NCI-H748 treated with DMSO at 0.1 percent for 48 hours (cell line): ENCODE measurements at places on chromosomes 16 and 17.

DNA sequence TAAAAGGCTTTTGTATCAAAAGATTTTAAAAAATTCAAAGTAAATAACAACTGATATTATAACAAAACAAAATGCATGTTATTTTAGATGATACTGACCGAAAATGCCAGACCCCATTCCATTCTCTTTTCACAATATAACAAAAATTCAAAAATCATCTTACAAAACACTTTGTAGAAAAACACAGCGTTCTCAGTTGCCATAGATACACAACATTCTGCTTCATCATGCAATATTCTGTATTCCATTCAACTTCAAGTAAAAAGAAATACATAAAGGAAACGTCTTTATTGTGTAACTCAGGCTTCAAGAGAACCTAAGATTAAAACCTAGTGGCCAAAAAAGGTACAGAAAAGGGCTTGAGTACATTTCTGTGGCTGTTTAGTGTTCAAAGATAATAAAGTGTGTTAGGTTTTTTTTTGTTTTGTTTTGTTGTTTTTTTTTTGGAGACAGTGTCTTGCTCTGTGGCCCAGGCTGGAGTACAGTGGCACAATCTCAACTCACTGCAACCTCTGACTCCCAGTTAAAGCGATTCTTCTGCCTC lies 250.5 kb downstream of the CEP112 start:
- no peak for DNase-seq

DNA sequence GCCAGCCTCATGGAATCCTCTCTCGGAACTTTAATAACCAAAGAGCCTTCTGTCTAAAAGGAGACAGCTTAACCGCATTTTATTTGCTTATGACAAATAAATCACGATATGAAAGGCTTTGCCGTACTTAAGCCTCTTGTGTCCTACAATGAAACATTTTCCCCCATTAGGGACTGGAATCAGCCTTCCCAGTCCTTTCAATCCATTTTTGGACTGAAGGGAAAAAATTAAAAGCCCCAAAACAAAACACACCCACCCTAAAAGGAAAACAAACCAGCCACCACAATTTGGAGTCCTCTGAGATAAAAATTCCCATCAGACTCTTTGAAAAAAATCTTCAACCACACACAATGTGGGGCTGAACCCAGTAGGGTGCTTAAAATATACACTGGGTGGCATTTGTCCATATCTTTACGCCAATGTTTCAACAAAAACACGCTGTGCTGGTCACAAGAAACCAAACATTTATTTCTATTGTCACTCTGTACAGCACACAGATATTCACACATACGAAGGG lies 3.0 kb downstream of the HOXB4 start:
- no peak for DNase-seq

DNA sequence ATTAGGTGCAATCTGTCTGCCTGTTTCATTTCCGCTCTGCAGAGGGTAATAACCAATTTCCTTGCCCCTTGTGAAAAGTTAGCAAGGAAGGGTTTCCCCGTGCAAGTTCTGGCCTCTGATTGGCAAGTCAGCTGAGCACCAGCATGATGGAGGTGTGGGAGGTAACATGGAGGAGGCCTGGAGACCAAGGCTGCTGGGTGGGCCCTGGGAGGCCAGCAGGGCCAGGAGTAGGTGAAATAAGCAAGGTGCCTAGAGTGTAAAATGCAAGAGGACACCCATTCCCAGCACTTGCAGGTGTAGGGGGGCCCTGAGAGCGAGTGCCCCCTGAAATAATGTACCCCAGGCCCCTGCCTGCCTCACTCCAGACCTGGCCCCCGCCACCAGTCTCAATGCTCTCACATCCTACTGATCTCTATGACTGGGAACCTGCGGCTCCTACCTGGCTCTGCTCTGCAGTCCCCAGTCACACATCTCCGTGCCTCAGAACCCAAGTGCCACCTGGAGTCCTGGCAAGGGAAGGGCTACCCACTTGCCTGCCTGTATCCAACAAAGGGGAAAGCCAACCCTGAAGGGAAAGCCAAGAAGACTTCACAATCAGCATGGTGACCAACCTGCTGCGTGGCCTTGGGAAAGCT lies 116.2 kb downstream of the C16orf78 start:
- DNase-seq = peak; percentile 22

DNA sequence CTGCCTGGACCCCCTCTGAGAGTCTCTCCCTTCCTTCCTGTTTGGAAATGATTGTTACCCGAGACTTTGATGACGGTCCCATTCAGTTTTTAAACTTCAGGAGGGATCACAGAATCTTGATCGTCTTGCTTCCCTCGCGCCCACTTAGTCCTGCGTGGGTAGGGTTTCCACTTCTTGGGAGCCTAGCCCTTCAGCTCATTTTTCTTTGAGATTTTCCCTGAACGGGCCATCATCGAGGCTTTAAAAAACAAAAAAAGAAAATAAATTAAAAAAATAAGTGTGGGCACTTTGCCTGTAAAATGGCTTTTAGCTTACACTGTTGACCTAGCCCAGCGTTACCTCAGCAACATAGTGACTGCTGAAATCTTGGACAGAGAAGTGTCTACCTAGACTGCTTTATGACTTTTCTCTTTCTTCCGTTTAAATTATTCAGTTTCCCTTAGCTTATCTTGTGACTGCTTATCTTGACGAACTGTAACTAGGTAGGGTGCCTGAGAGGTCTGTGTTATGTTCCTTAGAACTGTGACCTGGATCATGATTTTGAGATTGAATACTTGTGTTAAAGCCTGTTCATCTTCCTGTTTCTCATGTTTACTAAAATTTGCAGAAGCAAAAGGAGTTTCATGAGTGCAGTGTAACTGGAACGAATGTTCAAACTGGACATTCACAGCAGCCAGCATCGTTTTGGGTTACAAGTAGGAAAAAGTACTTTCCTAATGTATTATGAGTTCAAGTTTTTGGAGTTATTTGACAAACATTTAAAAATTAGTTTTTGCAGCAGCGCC lies 874 bp downstream of the WWP2 start:
- DNase-seq = peak; percentile 2

DNA sequence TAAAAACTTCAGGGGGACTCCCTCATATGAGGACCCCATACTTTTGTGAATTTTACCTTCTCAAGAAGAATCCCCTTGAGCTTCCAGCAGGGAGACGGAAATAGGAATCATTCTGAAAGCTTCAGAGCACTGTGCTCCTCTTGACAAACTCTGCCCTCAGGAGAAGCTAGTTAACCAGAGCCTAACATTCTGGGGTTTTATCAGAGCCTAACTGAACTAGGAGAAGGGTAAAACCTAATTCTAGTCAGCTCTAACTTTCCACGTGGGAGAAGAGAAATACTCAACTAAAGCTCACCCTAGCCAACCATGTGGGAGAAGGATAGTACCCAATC lies 13.3 kb upstream of the SLC5A10 start:
- no peak for DNase-seq

DNA sequence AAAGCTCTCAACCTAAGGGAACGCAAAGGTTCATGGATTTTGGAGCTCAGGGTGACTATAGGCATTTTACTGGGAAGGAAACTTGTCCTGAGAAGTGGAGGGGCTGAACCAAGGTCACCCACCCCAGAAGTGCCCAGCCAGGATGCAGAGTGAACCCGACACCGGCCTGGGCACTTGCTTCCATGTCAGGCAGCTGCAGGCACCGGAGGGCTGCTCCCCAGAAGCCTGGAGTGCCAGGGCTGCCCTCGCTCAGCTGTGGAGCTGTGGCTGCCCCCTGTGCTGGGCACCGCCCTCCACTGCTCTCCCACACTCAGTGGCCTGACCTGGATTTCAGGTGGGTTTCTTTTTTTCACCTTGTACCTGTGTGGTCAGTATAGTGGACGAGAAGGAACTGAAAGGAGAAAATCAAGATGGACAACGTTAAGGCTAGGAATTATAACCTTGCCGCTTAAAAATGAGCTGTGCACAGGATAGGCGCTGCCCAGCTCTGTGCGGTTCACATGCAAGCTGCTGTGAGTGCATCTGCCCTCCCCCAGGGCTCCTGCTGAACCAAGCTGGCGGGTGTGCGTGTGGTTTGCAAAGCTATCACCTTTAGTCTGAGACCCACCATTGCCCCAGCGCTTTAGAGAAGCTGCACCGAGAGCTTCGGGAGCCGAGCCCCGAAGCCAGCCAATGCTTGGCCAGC lies 2.2 kb downstream of the MAPK8IP3 start:
- DNase-seq = no peak

DNA sequence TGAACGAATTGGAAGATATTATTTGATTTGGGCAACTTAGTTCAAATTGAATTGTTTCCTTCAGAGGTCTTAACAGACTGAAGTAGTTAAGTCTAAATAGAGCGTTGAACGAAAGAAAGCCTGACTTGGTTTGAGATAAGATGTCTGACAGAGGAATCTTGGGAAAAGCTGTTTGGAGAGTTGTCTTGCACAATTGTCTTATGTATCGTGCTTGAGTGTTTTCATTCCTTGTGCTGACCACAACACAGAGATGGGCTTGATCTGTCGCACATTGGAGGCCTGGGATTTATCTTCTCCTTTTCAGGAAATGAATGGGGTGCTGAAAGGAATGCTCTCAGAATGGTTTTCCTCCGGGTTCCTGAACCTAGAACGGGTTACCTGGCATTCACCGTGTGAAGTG lies 7.8 kb downstream of the MLYCD start:
- DNase-seq = no peak

GRCh38 chr16:57516176-57516725 lies 20.1 kb downstream of the CCDC102A start:
- DNase-seq = no peak

GRCh38 chr17:3683054-3683511 lies 12.9 kb downstream of the P2RX5 start:
- DNase-seq = no peak
